ENCODE measurements at places on chromosomes 2 and 18. TPM values are rescaled to one million over a fixed set of nuclear protein-coding genes. Genes with fewer than 3 reads are reported as not detected.

The ABCB11 gene
- total RNA-seq, result 2.1 TPM

- peaks cover 38% of the 10 kb centered on the region for H3K4me1 ChIP-seq
- DNase-seq, result no peak
- peak overlapping the region; percentile 86 for H3K27ac ChIP-seq
- H3K36me3 ChIP-seq, result no peaks in the 10 kb centered on the region
Observed at GRCh38 chr2:179344280-179344964, 79.8 kb upstream of the SESTD1 start.

DNA sequence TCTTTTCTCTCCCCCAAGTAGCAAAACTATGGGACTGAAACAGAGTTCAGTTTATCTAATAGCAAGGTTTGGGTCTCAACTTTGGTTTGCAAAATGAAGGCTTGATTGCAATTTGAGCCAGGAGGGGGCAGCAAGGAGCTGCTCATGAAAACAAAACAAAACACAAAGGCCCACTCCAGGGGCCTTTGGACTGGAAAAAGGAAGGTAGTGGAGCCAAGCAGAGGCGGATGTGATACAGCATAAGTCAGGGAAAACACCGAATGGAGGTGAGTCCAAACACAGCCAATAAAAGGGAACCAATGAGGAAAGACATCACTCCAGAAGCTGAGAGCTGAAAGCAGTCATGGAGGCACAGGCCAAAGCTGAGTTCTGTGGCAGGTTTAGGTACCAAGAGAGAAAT lies 799.7 kb upstream of the ACVR2A start:
- no peaks in the 10 kb centered on the region for H3K36me3 ChIP-seq
- peaks cover 22% of the 10 kb centered on the region for H3K4me1 ChIP-seq
- peak; percentile 77 for DNase-seq
- peak overlapping the region; percentile 2 for H3K27ac ChIP-seq
- no peak overlapping the region for H3K4me3 ChIP-seq

DNA sequence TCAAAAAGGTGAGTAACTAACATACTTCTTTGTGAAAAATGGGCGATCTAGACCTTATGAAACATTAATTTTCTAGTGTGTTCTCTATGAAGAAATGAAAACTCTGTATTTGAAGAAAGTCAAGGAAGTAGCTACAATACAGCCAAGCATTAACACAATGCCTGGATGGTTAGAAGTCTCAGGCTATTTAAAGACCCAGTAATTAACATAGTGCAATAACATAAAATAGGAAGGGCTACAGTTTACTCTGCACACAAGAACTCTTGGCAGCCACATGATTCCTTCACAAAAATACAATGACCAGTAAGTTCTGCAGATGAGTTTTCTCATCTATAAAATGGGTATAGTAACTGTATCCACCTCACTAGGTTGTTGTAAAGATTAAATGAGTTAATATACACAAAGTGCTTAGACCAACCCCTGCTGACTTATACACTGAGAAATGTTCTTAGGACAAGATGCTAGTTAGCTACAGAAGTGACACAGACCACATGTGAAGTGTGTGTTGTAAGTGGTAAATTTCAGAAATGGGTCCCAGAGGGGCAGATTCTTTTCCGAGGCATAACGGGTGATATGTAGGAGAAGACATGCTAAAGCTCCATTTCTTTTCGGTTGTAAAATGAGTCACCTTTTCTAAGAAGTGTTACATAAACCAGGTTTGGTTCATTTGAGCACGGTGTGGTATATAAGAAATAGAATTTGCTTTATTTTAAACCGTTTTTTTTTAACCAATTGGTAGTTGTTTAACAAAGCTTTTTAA lies 61.8 kb downstream of the CXCR4 start:
- H3K4me1 ChIP-seq, result no peaks in the 10 kb centered on the region
- H3K27me3 ChIP-seq, result no peaks in the 10 kb centered on the region
- H3K36me3 ChIP-seq, result no peaks in the 10 kb centered on the region
- no peak overlapping the region for H3K27ac ChIP-seq

The CYTIP gene
- not detected for total RNA-seq

The SEPTIN10 gene
- total RNA-seq, result 64.3 TPM

DNA sequence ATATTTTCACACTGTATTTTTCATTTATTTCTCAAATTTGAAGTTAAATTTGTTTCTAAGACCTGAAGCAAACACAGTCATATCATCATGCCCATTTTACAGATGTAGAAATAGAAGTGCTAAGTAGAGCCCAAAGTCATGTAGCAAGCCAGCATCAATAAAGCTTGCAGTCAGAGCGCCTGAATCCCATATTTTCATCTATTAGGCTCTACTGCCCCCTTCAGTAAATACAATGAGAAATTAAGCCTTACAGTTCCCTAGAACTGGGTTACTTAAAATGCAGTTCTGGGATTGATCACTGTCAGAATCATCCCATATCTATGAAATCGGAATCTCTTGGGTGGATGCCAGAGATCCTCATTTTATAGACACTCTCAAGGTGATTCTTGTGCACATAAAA lies 419.9 kb downstream of the TGIF1 start:
- DNase-seq, result peak; percentile 7
- H3K27me3 ChIP-seq, result no peaks in the 10 kb centered on the region
- peaks cover 16% of the 10 kb centered on the region for H3K4me1 ChIP-seq
- no peak overlapping the region for H3K4me3 ChIP-seq
- no peaks in the 10 kb centered on the region for H3K36me3 ChIP-seq

GRCh38 chr18:8711736-8712135 lies 6.4 kb downstream of the MTCL1 start:
- H3K27ac ChIP-seq, result peak overlapping the region; percentile 74
- DNase-seq, result no peak
- H3K36me3 ChIP-seq, result peaks cover 77% of the 10 kb centered on the region
- H3K4me3 ChIP-seq, result peak overlapping the region; percentile 36

GRCh38 chr2:64220894-64221617 lies 76.8 kb upstream of the PELI1 start:
- DNase-seq, result no peak
- no peaks in the 10 kb centered on the region for H3K4me1 ChIP-seq
- no peak overlapping the region for H3K4me3 ChIP-seq
- H3K27me3 ChIP-seq, result peaks cover 8% of the 10 kb centered on the region
- H3K36me3 ChIP-seq, result peaks cover 5% of the 10 kb centered on the region
- no peak overlapping the region for H3K27ac ChIP-seq

The PAX3 gene
- not detected for total RNA-seq

The SLC9A4 gene
- total RNA-seq, result 0.12 TPM

The CCDC85A gene
- total RNA-seq, result 2.6 TPM

The LRP1B gene
- total RNA-seq, result 0.05 TPM

DNA sequence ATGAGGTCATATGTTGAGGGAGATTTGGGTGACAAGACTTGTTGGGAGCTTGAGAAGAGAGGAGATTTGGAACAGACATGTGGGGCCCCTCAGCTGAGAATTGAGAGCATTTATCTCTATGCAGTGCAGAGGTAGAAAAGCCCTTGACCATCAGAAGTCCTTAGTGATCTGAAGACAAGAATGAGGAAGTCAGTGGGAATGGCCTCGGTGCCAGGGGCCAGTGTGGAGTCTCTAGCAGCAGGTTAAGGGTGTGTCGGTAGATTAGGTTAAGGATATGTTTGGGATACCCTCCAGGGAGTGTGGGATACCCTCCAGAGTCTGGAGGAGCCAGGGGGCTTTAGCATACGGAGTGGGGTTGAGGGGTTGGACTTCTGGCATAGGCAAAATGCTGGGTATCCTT lies 41.6 kb downstream of the FBXO48 start:
- DNase-seq, result no peak
- H3K4me1 ChIP-seq, result no peaks in the 10 kb centered on the region
- H3K27ac ChIP-seq, result no peak overlapping the region
- peaks cover 24% of the 10 kb centered on the region for H3K27me3 ChIP-seq
- no peak overlapping the region for H3K4me3 ChIP-seq

DNA sequence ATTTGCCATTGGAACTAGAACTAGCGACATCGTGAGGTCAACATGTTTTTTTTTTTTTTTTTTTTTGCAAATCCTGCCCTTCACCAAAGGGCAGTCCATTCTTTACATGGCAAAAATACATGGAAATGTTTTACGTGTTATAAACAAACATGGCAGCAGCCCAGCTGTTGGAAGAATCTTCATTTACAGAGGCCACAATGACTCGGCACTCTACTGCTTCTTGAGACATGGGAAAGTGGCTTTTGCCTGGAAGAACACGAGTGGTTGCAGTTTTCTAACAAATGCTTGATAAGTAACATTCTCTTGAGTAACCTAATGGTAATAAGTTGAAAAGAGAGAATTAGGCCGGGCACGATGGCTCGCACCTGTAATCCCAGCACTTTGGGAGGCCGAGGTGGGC lies 22.8 kb upstream of the POLR1B start:
- no peaks in the 10 kb centered on the region for H3K4me1 ChIP-seq
- DNase-seq, result no peak
- H3K4me3 ChIP-seq, result no peak overlapping the region

DNA sequence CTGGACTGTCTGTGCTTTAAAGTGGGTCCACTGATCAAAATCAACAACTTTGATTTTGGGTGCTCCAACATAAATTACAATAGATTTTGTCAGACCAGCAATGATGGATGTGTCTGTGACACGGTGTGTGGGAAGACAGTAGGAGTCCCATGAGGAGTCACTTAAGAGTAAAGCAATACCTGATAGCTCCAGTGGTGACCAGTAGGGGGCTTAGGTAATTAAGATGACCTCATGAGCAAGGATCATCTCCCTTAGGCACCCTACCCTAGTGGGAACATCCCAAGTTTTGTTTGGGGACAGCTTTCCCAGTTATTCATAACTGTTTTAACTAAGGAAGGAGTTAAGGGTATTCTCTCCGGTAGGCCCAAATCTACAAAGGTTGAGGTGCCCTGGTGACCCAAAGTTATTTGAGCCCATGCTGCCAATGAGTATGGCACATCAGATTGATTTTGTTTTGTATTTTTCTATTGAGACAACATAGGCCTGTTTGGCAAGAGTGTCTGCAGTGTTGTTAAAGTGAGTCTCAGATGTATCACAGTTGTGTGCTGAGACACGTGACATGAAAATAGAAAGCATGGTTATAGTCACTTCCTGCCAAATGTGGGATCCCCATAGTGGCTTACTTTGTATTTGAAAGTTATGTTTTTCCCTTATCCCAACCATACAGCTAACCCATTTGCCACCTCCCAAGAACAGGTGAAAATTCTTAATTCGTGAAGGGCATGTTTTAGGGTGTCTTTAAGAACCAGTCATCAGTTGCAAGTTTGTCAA lies 1337.6 kb upstream of the SLC39A10 start:
- DNase-seq, result no peak
- no peaks in the 10 kb centered on the region for H3K27me3 ChIP-seq

DNA sequence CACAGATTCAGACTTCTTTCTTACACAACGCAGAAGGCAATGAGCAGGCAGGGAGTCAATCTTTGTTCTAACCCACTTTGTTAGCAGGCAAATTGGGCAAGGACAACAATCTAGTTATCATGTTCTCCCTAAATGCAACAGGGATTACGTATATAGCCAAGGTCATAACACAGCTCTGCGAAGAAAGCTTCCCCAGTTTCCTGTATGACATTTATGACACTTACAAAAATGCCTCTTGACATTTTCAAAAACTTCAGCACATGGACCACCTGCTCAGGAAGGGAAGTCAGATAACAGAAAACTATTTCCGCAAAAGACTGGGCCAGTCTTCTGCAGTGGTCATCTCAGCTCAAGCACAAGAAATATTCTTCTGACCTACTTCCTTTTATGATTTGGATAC lies 106.1 kb downstream of the IRS1 start:
- no peak overlapping the region for H3K4me3 ChIP-seq
- no peak overlapping the region for H3K27ac ChIP-seq
- DNase-seq, result no peak
- H3K36me3 ChIP-seq, result no peaks in the 10 kb centered on the region

The ANKRD62 gene
- total RNA-seq, result not detected

DNA sequence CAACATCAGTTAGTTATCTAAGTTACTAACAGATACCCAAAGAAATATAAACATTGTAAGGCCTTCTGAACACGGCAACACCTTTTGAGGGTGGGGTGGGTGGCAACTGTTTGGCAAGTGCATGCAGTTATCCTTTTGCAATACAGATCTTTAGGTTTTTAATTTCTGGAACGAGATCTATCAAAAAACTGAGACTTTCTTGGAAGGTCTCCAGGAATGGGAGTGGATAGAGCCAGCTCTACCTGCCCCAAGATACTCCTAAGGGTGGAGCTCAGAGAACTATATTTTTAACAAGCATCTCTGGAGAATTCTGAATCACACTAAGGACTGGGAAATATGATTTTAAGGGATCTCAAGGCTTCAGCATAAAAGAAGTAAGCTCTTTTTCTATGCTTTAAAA lies 11.4 kb upstream of the GALNT1 start:
- H3K4me3 ChIP-seq, result no peak overlapping the region
- no peaks in the 10 kb centered on the region for H3K4me1 ChIP-seq
- no peaks in the 10 kb centered on the region for H3K27me3 ChIP-seq
- H3K36me3 ChIP-seq, result no peaks in the 10 kb centered on the region
- no peak for DNase-seq

- H3K36me3 ChIP-seq, result no peaks in the 10 kb centered on the region
- H3K27ac ChIP-seq, result no peak overlapping the region
- H3K27me3 ChIP-seq, result no peaks in the 10 kb centered on the region
- no peak for DNase-seq
- no peak overlapping the region for H3K4me3 ChIP-seq
- H3K4me1 ChIP-seq, result no peaks in the 10 kb centered on the region
Observed at GRCh38 chr18:1593091-1593490, 688.4 kb downstream of the ADCYAP1 start.

The ABCG8 gene
- 1.6 TPM for total RNA-seq

DNA sequence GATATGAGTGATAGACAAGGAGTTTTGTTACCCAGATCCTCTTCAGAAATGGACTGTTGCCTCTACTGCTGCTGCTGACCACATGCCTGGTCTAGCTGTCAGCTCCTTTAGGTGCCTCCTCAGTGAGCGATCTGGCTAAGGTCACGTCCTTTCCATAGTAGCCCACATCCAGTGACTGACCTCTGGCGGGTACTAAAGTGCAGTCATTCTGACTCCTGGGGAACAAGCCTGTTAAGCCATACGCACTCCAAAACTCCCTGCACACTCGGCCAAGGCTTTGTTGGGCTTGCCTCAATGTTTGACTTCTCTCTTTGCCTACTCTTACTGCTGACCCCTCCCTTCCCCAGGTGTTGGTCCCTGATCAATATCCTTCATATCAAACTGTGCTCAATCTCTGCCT lies 685.2 kb downstream of the IRS1 start:
- peak overlapping the region; percentile 96 for H3K27ac ChIP-seq
- peaks cover 43% of the 10 kb centered on the region for H3K4me1 ChIP-seq
